ENCODE measurements at places on chromosomes 4 and X.

GRCh38 chrX:107880054-107880610 lies 54.5 kb downstream of the MID2 start:
- DNase-seq, result no peak

DNA sequence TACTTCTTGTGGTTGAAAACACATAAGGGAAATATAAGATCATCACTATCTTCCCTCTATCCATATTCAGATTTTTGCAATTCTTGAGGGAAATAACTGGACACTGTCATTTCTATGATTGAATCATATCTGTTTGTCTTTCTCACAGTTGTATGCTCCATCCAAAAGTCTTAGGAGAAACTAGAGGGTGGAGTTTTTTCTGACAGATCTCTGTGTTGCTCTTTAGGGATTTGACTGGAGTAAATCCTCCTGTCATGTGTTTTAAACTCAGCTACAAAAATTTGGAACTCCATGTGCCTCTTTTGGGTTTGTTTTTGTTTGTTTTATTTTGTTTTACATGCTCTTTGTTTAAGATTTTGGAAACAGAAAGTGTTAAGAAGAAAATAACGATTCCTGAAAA lies 136.5 kb downstream of the SPATA18 start:
- DNase-seq, result no peak

GRCh38 chrX:53261355-53261972 lies 19.9 kb downstream of the IQSEC2 start:
- no peak for DNase-seq

DNA sequence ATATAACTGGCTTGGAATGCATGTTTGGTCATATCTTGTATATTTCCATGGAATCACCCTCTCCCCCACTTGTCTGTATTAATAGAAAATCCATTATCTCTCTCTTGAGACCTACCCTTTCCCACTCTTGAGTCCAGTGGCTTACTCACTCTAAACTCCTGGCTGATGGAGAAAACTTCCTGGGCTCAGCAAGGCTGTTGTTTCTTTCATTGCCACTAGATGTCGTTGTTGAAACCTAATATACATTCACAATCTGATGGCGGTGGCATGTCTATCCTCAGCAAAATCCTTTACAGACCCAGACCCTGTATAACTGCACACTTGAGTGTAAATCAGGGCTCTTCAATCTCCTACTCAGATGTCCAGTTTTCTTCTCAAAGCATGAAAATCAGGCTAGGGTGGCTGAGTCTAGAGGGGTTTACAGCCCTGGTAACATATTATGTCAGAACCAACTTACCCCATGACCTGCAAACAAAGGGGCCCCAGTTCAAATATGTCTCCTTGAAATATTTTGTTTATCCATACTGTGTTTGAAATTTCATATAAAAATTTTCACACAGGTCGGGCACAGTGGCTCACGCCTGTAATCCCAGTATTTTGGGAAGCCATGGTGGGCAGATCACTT lies 70.0 kb upstream of the FAM241A start:
- peak; percentile 11 for DNase-seq

DNA sequence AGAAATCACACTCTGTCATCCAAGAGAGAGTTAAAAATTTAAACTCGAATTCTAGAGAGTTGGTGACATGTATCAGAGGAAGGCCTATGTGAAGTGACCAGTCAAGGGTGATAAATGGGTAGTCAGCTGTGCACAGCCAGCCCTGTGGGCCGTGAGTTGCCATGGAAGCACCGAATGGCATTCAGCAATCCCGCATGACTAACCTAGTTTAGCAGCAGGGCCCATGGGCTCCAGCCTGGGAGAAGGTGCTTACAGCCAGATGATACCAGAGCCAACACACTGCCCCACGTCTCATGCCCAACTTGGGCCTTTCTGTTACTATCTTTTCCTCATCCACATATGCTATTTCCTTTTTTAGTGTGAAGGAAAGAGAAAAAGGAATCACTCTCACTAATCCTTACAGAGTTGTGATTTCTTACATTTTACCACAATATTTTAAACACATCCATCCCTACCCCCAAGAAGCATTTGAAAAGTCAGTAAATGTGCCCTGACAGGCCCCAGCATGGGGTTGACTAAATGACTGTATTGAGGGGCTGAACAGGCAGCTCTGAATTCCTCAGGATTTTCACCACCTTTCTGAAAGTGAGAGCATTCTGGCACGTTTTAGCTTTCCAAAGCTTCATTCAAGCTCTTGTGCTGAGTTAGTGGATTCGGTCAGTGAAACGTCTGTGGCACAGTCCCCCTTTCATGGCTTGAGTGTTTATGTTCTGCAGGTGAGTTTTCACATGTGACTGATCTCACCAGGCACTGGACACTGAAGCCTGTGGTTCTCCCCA lies 104.2 kb downstream of the AFF1 start:
- no peak for DNase-seq

- DNase-seq, result no peak
These were observed 125.4 kb upstream of the EOLA2 start for GRCh38 chrX:150063674-150064073.

DNA sequence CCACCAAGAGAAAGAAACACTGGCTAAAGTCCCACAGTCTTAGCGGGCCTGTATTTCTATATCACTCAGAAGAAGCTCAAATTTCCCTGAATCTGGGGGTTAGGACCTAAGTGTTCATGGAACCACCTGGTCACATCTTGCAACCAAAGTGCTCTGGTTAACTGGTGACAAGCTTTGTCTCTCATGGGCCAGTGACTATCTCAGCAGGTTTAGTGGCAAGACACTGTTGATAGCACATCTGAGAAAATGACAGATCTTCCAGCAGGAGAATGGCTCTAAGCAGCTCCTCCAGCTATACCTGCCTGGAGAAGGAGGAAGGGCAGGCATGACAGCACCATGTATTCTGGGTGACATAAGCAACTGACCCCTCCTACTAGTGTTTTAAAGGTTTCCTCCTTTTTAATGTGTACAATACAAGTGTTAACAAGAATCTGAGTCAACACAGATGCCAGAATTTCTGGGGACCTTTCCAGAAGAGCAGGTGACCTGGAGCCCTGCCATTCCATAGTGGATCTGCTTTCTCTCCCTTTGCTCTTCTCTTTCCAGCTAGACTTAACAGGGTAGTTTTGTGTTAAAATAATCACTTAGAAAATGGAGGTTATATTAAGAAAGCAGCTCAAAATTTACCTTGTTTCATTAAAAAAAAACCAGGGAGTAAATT lies 17.3 kb upstream of the QRFPR start:
- no peak for DNase-seq

DNA sequence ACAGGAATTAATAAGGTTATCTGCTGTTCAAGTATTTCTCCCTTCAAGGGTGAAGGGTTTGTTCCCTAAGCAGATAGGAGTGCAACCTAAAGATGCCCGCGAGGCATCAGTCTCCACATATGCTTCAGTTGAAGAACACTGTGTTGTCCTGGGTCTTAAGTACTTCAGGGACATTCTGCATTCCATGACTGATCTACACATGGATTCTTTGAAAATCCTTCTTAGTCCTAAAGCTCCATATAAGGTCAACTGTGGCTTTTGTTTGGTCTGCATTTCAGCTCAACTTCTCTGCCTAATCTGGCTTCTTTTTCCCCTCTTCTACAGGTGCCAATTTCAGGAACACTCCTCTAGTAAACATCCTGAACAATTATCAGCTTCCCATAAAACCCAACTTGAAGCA lies 21.8 kb upstream of the CTSO start:
- DNase-seq, result no peak

- DNase-seq, result peak; percentile 57
These were observed at the start of gene RENBP for GRCh38 chrX:153944140-153944799. TSS of gene RENBP (minus strand) at chrX:153944643. CDS start at chrX:153944610, 33 bp downstream.

- DNase-seq, result no peak
These were observed 108.7 kb downstream of the CORIN start for GRCh38 chr4:47729131-47729680.

- DNase-seq, result no peak
These were observed 120.4 kb downstream of the NDST3 start for GRCh38 chr4:118154649-118155048.

- DNase-seq, result no peak
These were observed 10.0 kb downstream of the CLCN4 start for GRCh38 chrX:10166731-10167151.

- no peak for DNase-seq
These were observed 2.6 kb downstream of the HCCS start for GRCh38 chrX:11113731-11114130.

All from stimulated activated naive CD8-positive, alpha-beta T cell treated with anti-CD3 and anti-CD28 coated beads, Interleukin-15, Interleukin-2, amounts not matched to agents 100 U/mL and 50 U/mL, for 24 hours (primary cell).